Ureter (tissue), 1 donor: ENCODE measurements at places on chromosomes 13 and 19. TPM values are rescaled to one million over a fixed set of nuclear protein-coding genes. Genes with fewer than 3 reads are reported as not detected.
A peak's percentile ranks its signal among the peaks of the same experiment; 100 is the strongest.

GRCh38 chr13:26663791-26664190 lies 96.8 kb downstream of the GPR12 start:
- DNase-seq: no peak

DNA sequence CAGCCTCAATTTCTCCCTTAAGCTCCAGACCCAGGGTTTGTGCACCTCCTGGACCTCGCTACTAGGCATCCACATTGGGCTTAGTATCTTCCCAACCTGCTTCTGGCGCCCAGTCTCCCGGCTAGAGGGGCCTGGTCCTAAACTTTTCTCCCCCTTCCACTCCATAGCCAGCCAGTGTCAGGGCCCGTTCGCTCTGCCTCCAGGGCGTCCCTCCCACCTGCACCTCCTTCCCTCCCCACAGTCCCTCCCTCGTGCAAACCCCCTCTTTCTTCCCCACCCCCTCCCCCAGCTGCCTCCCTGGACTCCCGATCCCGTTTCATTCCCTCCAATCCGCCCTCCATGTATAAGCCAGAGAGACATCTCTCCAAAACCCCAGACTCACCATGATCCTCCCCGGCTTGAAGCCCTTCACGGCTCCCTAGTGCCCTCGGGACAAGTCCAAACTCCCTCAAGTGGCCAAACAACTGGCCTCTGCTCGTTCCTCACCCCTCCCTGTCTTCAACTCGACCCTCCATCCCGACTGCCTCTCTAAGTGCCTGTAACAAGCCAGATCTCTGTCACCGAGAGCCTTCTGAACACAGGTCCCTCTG lies 997 bp upstream of the SAMD4B start:
- DNase-seq: no peak

ZNF835 gene
- 3.9 TPM for total RNA-seq

FCHO1 gene
- 4.8 TPM for total RNA-seq

DNA sequence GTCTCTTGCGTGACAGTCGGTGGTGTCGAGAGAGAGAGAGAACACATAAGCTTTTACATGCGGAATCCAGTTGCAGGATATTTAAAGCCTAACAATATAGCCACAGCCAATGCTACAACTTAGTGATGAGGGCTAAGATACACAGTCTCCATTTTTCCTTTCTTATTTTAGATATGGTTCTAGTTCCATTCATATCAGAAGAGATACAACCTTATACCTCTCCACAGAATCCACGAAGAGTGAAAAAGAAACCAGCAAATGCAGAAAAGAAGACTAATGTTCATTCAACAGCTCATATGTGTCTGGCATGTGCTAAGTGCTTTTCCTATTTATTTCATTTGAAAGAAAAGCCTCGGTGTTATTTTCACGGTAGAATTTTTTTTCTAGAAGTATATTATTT lies 249.0 kb upstream of the SLITRK1 start:
- no peak for DNase-seq

DNA sequence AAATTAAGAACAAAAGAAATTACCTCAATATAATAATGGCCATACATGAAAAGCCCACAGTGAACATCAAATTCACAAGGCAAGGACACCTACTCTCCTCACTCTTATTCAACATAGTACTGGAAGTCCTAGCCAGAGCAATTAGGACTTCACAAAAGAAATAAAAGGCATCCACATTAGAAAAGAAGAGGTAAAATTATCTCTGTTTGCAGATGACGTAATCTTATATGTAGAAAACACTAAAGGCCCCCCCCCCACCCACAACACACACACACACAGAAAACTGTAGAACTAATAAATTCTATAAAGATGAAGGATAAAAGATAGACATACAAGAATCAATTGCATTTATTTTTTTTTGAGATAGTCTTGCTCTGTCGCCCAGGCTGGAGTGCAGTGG lies 25.5 kb upstream of the LATS2 start:
- no peak for DNase-seq

DNA sequence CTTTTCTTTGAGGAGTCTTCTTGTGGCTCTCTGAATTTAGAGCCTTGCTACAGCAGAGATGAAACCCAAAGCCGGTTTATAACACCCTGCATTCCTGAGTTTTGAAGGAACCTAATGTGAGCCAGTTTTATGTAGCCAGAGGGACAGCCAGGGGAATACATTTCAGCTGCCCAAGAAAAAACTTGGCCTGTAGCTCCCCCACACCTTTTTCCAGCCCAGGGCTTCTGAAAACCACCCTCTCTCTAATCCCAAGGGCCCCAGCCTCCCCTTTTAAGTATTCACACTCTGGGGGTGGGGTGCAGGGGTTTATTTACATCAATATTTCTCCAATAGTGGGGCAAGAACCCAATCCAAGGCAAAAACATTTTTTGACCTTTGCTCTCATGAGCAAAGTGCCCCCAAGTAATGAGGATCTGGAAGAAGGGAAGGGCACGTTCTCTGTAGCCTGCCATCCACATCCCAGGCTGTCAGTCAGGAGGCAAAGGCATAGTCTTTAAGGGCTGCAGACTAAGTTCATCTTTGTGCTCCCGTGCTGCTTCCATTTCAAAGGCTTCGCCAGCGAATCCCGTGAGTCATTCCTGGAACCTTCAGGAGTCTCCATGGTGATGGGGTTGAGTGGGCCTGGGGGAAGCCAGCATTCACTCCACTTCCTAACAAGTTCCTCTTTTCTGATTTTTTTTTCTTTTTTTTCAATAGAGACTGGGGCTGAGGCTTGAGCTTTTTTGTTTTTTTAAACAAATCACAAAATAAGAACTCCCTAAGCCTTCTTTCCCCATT lies 33.2 kb upstream of the MEDAG start:
- no peak for DNase-seq

DNA sequence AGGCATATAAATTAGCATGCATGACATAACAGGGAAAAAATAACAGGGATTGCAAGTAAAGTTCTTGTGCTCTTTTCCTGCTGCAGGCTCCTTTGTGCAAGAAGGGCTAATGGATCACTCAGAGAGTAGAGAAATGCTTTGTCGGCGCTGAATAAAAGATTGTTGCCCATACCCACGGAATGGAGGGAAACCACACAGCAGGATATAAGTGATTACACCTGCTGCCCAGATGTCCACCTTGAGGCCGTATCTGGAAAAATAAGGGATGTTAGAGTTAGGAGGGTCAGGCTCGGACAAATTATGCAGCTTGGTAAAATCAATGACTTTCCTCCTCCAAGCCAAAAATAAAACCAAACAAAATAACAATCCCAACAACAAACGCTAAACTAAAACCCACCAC lies 322.3 kb downstream of the DCLK1 start:
- DNase-seq: no peak

IFNL1 gene
- not detected for total RNA-seq

DNA sequence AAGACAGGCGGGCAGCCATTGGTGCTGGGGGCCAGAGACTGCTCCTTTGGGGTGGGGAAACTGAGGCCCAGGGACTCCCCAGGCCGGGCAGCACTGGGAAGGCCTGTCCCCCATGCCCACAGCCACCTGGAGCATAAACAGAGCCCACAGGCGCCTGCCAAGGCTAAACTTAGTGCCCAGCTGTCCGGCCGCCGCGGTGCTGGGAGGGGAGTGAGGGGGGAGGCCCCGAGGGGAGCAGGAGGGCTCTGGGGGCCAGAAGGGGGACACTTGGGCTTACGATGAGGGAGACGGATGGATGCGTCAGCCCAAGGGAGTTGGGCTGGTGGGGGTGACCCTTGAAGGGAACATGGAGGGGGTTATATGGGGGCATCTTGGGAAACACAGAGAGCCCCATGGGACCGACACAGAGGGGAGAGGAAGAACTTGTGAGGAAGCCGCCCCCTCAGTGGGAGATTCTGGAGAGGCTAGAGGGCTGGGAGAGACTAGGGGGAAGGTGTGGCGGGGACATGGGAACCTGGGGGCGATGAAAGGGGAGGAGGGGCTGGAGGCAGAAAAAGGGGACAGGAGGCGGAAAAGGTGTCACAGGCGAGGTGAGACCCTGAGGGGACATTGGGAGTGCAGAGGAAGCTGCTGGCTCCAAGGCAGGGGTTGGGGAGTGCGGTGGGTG lies 2.2 kb downstream of the CERS1 start:
- DNase-seq: no peak

- DNase-seq: no peak
Measured at GRCh38 chr19:1363599-1363998, 20.1 kb upstream of the NDUFS7 start.

GRCh38 chr13:45926741-45927140 lies 75.2 kb upstream of the SIAH3 start:
- no peak for DNase-seq

SH2D3A gene
- 68.7 TPM for total RNA-seq

MARCHF2 gene
- total RNA-seq: 41.3 TPM

GRCh38 chr13:94480672-94481145 lies 1.2 kb upstream of the DCT start:
- no peak for DNase-seq

TEX29 gene
- not detected for total RNA-seq

PPP1R12C gene
- 183 TPM for total RNA-seq

DNA sequence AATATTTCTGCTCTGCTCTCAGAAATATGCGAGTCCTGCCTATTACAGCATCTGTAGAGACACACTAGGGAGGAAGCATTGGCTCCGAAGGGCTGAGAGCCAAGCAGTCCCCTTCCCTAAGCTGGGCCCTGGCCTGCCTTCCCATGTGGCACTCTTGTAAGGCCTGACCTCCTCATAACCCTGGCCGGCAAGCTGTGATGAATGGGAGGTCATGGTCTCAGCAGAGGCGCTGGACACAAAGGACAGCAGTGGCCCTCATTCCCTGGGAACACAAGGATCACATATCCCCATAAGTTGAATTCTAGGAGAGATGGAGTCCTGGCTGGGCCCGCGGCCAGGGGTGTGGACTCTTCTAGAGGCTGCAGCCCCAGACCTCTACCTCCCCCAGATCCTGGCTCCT lies 483.3 kb downstream of the ZNF536 start:
- no peak for DNase-seq

DNA sequence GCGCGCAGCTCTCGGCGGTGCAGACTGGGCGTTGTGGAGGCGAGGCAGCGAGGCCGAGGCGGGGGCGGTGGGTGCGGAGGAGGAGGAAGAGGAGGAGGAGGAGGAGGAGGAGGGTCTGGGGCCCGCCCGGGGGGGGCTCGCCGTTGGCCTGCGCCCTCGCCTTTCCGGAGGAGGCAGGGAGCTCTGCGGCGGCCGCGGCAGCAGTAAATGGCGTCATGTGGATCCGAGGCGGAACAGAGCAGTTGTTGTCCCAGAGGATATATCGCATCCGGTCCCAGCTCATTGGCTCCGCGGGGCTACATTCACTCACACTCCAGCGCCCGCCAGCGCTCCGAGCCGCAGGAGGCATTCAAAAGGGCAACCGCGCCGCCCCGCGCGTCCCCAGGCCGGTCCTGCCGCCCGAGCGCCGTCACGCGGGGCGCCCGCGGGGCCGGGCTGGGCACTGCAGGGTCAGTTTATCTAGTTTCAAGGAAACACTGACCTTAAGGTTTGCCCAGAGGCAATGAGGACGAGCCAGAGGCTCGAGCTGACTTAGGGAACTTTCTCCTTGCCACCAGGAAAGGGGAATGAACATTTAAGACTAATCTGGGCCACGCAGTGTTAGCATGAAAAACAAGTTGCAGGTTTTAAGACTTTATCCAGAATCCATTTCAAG lies at the start of gene SPRY2:
TSS of gene SPRY2 (minus strand) at position 26 of the 655 bp plus-strand sequence. CDS start 3,421 bp downstream, outside the sequence.
- DNase-seq: peak; percentile 92

DNA sequence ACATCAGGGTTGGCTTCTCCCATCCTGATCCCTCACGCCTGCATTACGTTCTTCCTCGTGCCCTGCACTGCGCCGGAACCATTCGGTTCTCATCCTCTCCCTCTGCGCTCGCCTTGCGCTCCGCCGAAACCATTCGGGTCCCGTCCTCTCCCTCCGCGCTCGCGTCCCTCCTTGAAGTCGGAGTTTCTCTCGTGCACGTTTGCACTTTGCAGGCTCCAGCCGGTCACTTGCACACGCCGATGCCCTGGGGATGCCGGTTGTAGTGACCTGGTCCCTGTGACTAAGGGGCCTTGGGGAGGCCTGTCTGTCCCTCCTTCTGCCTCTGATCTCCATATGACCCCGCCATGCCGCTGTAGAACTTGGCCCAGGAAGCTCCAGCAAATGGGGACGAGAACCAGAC lies 265.8 kb downstream of the TEX29 start:
- DNase-seq: no peak

CEACAM7 gene
- total RNA-seq: 0.36 TPM

DNA sequence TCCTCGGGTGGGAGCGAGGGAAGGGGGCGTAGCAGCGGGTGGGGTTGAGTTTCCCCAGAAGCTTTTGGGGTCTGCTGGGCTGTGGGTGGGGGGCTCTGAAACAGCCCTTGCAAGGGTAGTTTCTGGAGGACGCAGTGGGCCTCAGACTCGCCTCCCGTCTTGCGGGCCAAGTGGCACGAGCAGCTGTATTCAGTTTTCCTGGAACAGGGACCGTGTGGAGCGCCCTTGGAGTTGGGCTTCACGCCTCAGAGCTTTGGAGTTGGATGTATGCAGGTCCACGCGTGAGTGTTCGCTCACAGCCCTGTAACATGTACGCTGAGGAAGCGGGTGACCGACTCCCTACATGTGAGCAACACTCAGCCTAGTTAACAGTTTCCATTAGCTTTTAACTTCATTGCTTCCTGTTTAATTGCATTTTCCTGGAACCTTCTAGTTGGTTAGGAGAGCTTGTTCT lies 603 bp downstream of the TM9SF2 start:
- no peak for DNase-seq

PLK5 gene
- total RNA-seq: not detected

ACTMAP gene
- 11.3 TPM for total RNA-seq

PET100 gene
- 66.7 TPM for total RNA-seq

DNA sequence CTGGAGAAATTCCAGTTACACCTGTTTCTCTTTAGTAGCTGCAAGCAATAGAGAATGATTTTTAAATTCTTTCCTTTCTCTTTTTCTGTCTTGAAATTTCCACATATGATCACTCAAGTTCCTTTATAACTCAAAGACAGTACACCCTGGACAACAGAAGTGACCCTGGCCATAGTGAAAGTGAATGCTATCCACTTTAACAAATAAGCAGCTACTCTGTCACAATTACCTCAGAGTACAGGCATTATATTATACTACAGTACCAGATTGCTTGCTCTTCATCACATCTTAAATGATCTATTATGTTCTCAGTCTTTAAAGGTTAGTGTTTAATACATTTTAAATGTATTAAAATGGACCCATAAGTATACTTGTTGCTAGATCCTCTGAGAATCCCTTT lies 136.2 kb downstream of the KLF12 start:
- no peak for DNase-seq

SMAD9 gene
- 13.8 TPM for total RNA-seq

DNA sequence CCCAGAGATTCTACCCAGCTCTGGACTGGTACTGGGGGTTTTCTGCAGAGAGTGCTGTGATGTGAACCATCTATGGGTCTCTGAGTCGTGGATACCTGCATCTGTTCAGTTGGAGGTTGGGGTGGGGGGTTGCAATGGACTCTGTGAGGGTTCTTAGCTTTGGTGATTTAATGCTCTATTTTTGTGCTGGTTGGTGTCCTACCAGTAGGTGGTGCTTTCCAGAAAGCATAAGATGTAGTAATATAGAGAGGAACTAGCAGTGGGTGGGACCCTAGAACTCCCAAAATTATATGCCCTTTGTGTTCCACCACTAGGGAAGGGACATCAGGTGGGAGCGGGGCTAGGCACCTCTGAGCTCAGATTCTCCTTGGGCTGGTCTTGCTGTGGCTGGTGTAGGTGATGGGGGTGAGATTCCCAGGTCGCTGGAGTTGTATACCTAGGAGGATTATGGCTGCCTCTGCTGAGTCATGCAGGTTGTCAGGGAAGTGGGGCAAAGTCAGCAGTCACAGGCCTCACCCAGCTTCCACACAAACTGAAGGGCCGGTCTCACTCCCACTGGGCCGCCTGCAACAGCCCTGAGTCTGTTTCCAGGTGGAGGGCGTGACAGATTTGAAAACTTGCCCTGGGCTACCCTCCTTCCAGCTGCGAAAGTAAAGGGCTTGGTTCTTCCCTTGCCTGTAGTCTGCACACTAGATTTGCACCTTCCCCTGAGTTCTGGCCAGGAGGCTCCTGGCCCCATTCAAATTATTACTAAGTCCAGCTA lies 573.0 kb upstream of the SLITRK1 start:
- no peak for DNase-seq

FBXW9 gene
- 8.7 TPM for total RNA-seq

TINCR gene
- 5.8 TPM for total RNA-seq
